ENCODE measurements at places on chromosomes 3 and 15.
A peak's percentile ranks its signal among the peaks of the same experiment; 100 is the strongest.

GRCh38 chr3:123188058-123188457 lies 13.7 kb upstream of the SEC22A start:
- DNase-seq, result no peak

- DNase-seq, result no peak
Observed at GRCh38 chr3:124652009-124652408, 78.2 kb upstream of the UMPS start.

DNA sequence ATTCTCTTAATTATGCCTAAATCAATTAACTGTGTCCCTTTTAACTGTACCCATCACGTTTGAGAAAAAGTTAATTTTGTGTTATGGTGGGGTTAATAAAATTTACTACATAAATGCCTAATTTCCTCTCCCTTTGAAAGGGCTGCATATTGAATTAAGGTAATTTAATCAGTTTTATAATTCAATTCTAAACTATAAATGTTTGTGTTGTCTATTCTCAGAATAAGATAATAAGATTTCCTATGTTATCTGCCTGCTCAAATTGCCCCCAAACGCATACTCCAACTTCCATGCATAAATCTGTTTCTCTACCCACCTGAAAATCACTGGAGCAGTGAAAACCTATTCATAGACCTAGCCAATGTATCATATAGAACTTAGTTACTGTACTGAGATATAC lies 1716.1 kb downstream of the SI start:
- no peak for DNase-seq

GRCh38 chr3:71142441-71143161 lies 440.9 kb downstream of the FOXP1 start:
- DNase-seq, result peak; percentile 55

DNA sequence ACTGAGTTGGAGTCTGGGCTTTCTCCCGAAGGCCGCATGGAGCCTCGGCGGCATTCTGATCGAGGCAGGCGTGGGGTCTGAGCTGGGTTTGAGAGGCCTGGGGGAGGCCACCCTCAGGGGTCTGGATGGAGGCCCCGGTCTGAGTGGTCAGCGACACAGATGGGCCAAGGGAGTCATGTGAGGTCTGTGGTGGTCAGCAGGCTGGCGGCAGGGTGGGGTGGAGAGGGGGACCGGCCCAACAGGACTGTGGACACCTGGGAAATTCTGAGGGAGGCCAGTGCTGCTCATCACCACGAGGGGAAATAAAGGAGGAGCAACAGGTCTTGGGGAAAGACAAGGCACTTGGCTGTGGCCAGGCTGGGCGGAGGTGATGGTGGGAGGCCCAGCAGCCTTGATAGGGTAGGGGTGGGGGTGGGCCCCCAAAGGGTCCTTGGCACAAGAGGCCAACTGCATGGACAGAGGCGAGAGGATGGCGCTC lies 16.2 kb downstream of the CTSH start:
- no peak for DNase-seq

- DNase-seq, result peak; percentile 37
Observed at GRCh38 chr3:122356402-122356801, 26.6 kb downstream of the MIX23 start.

DNA sequence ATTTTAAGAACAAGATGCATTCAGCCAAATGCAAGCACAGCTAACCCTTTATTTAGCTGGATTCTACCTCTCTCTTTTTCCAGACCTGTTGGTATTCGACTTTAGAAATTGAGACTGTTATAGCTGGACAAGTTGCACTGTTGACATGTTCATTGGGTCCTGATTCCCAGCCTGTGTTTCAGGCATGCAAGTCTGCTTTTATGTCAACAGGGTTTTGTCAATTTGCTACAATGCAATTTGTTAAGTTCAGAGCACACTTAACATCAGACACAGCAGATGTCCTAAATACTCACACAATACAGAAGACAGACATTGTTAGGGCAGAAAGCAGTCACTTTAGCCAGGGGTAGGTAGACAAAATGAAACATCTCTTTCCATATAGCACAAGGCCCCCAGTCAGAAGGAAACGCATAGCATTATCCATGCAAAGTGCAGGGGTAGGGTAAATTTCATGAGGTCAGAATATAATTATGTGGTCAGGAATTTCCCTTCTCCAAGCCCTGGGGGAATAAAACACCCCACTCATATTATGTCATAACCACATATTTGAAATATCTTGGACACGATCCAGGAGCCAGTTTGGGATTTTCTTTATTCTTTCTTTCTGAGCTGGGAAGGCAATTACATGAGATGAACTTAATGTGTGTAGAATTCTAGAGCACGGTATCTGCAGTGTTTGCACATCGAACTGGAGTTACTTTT lies 504.1 kb downstream of the NTRK3 start:
- no peak for DNase-seq

- DNase-seq, result no peak
Observed at GRCh38 chr3:129602730-129603560, 3.5 kb downstream of the PLXND1 start.

GRCh38 chr3:42853739-42854302 lies 21.9 kb downstream of the CYP8B1 start:
- DNase-seq, result no peak

- DNase-seq, result no peak
Observed at GRCh38 chr15:24772266-24772665, 96.7 kb downstream of the NPAP1 start.

- DNase-seq, result peak; percentile 70
Observed at GRCh38 chr3:160941885-160942494, 163.2 kb downstream of the B3GALNT1 start.

- no peak for DNase-seq
Observed at GRCh38 chr3:141511361-141511760, 24.5 kb downstream of the RASA2 start.

DNA sequence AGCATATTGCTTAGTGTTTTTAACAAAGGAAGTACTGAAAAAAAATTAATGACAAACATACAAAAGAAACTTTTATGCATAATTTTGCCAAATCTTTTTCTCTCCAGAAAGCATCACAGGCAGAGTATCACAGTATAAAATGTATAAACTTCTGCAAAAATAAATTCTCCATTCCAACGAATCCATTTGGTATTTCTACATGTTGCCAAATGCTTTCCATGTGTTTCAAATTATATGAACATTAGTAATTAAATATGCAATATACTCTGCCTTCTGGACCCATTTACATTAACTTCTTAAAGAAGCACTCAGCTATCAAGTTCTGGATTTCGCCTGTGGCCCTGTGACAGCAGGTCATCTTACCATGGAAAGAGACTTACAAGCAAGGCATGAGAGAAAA lies 189.1 kb upstream of the ALCAM start:
- DNase-seq, result no peak

DNA sequence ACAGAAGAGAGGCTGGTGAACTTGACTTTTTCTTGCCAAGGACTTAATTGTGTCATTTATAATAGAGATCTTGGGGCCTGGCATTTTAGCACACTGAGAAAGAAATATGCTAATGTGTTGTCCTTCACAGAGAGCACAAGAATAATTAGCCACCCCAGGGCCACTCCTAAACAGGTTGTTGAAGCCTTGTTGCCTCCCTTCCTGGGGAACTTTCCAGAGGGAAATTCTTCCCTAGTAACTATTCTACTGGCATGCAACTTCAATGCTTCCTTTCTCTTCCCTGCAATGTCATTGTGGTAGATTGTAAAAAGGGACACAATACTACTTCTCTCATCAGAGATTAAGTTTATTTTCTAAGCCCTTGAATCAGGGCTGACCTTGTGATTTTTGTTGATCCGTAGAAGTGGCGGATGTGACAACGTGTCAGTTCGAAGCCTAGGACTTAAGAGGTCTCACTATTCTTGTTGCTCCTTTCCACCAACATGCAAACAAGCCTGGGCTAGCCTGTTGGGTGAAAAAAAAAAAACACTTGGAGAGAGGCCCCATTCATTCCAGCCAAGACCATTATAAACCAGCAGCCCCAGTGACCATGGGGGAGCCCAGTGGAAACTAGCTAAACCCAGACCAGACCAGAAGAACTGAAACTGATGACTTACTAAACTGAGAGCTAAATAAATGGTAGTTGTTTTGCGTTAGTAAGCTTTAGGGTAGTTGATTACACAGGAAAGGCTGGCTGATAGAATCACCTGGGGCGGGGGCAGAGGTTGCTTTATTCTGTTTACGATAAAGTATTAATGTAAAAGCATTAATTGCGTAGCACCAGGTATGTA lies 287.2 kb downstream of the SHQ1 start:
- no peak for DNase-seq

DNA sequence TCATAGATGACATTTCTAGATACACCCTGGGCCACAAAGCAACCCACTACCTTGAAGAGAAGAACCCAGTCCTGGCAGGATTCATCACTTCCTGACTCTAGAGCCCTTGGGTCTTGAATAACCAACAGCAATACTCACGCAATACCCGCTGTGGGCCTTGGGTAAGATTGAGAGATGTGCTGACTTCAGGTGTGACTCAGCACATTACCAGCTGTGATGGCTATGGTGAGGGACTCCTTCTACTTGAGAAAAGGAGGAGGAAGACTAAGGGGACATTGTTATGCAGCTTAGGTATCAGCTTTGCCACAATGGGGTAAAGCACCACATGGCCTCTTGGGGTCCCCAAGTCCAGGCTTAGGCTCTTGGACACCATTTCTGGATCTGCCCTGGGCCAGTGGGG lies 14.9 kb downstream of the C3orf33 start:
- DNase-seq, result no peak

GRCh38 chr3:118942671-118943070 lies 92.0 kb downstream of the IGSF11 start:
- peak; percentile 3 for DNase-seq

- DNase-seq, result no peak
Observed at GRCh38 chr15:57354436-57355123, 21.7 kb upstream of the CGNL1 start.

DNA sequence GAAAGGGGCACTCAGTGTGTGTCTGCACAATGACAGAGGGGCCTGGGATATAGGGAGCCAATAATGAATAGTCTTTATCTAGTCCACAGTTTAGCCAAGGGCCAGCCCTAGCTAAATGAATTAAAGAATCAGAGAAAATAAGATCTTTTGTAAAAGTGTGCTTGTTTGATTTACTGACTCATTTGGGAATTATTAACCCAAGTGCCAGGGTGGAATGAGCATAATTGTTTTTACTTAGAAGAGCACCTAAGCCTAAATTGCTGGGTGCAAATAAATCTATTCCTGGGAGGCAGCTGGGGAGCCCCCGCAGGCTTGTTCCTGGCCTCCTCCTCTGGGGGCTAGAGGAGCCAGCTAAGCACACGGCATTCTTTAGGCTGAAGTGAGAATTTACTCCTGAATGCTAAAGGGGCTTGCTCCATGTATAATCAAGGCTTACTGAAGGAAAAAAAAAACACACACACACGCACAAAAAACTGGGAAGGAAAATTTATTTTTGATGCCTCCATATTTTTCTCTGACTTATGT lies 405.3 kb upstream of the SUCLG2 start:
- DNase-seq, result no peak

DNA sequence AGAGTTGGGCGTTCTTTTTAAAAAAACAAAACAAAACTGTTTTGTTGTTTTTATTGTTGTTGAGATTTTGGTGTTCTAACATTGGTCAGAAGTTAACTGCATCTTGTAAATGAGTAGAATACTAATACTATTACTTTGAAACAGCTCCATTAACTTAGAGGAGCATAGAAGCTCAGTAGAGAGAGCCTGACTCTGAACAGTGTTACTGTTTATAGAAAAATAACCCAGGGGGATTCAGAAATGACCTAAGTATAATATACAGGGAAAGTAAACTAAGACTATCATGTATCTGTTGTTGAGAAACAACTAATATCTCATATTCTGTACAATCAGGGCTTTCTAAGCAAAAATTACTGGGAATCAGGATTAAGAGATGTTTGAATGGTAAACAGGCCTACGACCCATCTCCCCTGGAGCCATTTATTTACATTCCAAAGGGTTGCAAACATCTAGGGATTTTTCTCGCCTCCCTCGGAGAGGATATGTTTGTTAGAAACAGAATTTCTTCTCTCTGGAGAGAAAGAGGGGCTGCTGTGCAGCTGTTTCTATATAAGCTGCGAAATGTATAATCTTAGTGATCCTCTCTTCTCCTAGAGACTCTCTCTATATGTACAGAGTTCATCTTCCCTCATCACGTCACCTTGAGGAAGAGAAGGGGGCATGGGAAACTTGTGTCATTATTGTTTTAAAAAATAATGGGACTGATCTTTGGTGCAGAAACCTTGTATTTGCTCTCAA lies 827.5 kb upstream of the DPPA4 start:
- DNase-seq, result no peak

DNA sequence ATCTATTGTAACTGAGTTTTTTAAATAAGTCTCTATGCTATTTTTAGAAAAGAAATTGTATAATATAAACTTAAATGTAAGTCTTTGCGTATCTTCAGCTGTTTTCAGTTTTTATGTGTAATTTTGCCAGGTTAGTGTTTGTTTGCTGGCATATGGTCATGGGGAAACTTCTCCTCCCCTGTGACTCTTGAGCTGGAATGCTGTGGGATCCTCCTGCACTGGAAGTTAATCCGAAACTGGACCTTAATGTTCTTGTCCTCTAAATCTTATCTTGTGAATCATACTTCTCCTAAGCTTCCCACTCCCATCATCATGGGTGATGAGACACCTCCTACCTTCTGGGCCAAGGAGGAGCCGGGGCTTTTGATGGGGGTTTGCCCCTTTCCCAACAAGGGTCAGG lies 52.4 kb upstream of the CHST2 start:
- no peak for DNase-seq

DNA sequence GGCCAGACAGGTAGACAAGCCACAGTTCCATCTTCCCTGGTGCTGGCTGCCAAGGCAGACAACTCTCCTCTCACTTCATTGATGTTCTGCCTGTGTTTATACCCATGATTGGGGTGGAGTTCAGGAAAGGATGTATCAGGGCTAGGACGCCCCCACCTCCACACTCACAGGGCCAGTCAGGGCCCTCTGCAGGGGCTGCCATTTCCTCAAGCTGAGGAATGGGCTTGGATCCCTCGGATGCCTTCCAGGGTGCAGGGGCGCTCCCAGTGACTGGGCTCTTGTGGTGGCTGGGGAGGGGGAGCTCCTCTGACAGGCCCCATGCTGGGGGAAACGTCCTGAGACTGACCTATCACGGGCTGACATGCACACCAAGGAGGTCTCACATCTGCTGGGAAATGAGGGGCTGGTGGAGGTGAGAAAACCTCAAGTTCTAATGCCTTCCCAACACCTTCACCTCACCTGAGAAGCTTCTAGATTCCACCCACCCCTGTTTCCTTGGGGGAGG lies 31.4 kb downstream of the SEMA7A start:
- no peak for DNase-seq

DNA sequence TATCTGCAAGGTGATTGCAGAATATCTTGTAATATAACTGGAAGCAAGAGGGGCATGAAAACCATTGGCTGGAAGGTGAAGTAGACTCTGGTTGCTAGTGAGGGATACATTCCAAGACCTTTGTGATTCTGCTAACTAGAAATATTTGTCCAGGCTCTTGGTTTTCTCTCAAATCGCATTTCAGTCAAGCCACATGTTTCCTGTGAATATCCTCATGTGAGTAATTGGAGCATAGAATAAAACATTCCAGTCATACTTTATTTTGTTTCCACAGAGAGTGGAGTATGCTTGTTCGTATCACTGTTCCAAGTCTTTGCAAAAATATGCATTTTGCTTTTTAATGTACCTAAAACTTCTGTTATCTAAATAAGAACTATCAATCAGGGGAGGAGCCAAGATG lies 850.0 kb downstream of the EPHA3 start:
- no peak for DNase-seq

All from Jurkat, Clone E6-1 (cell line).